Activated naive CD4-positive, alpha-beta T cell treated with anti-CD3 and anti-CD28 coated beads, Interleukin-2, amount 50 U/mL, for 16 hours (primary cell): ENCODE measurements at places on chromosomes 1 and 21.

- no peak for DNase-seq
Observed at GRCh38 chr1:212621949-212622305, 13.4 kb downstream of the ATF3 start.

- DNase-seq: no peak
Observed at GRCh38 chr1:147071142-147071541, 101.1 kb downstream of the PRKAB2 start.

- no peak for DNase-seq
Observed at GRCh38 chr1:71210718-71211117, 129.9 kb upstream of the ZRANB2 start.

DNA sequence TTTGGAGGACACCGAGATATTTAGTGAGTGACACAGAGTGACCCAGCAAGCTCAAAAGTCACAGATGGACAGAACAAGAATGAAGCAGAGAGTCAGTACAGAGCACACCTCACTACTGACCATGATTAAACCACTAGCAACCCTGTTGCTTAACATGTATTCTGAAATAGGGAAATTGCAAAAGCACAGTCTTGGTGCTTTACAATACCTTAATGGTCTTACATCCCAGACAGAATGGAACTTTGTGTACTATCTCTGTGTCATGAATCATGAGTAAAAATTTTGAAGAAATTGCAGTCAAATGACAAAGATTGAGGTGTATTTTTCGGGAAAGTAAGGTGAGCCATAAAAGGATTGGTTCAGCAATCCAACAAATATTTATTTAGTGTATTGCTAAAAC is 2.7 kb upstream of the SAMSN1 start:
- DNase-seq: no peak

DNA sequence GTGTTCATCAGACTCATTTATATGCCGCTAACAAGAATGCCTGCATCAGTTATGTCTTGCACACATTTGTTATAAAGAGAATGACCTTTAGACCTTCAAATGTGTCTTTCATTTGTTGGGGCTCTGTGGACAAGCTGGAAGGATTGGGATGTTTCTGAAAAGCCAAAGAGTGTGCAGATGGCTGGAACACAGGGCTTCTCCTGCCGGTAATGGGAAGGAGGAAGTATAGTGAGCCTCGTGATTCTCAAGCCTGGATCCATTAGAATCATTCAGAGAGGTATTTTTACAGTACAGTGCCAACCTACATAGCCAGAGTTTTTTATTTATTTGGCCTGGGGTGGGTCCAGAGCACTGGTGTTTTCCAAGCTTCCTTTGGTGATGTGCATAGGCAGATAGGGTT is 40.6 kb upstream of the ATP1A1 start:
- no peak for DNase-seq

- DNase-seq: no peak
Observed at GRCh38 chr21:42499444-42500112, 3.6 kb upstream of the RSPH1 start.

DNA sequence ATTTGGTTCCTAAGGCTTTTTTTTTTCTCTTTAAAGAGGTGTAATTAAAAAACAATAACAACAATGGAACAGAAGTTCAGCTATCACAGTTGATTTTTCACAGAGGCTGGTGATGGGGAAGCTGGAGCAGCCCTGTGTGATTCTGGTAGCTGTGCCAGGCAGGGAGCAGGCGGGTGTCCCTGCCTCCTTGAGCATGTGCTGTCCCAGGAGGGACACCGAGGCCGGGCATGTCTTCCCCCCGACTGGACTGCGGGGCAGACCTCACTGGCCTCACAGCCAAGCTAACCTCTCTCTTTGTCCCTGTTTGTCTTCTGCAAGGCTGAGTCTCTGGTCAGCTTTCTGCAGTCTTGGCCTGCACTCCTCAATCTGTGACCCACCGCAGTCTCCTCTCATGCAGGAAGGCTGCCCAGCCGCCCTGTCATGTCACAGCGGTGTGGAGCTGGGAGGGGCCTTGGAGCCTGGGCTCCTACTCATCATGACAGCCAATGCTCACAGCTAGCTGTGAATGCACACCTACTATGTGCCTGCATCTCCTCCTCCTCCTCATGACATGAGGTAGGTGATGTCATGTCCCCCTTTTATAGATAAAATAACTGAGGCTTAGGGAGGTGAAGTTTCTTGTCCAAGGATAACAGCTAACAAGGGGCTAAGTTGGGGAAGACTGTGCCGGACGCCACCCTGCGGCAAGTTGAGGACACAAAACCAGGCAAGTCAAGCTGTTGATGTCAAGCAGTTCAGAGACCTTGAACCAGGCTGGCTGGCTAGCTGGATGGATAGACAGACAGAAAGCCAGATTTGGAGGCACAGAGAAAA is 10.3 kb upstream of the ACTL8 start:
- no peak for DNase-seq

DNA sequence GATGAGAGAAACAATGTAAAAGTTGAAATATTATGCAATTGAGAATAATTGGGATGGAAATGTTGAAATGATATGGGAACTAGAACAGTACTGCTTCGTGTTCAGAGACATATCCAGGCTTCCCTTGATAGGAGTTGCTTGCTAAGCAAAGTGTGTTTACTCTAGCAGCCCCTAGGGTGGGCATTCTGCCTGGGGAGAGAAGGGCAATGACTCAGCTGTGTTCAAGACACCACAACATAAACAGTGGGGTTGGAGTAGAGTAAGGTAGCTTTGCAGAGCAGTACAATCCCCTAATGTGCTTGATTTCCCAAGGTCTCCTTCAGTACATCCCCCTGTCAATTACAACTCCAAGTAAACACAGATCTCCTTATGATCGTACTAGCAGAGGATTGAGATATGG is 4.8 kb upstream of the PCNX2 start:
- DNase-seq: no peak

GRCh38 chr1:205344066-205344928 is 12.4 kb downstream of the KLHDC8A start:
- peak; percentile 70 for DNase-seq

- no peak for DNase-seq
Observed at GRCh38 chr21:45556645-45557615, 14.7 kb upstream of the SLC19A1 start.

GRCh38 chr1:168987923-168988322 is 118.6 kb upstream of the ATP1B1 start:
- DNase-seq: no peak

- DNase-seq: no peak
Observed at GRCh38 chr1:117638759-117639158, 32.9 kb downstream of the TENT5C start.
